Caki2 (cell line): ENCODE measurements at places on chromosomes 6 and 20. TPM values are rescaled to one million over a fixed set of nuclear protein-coding genes. Genes with fewer than 3 reads are reported as not detected.

DNA sequence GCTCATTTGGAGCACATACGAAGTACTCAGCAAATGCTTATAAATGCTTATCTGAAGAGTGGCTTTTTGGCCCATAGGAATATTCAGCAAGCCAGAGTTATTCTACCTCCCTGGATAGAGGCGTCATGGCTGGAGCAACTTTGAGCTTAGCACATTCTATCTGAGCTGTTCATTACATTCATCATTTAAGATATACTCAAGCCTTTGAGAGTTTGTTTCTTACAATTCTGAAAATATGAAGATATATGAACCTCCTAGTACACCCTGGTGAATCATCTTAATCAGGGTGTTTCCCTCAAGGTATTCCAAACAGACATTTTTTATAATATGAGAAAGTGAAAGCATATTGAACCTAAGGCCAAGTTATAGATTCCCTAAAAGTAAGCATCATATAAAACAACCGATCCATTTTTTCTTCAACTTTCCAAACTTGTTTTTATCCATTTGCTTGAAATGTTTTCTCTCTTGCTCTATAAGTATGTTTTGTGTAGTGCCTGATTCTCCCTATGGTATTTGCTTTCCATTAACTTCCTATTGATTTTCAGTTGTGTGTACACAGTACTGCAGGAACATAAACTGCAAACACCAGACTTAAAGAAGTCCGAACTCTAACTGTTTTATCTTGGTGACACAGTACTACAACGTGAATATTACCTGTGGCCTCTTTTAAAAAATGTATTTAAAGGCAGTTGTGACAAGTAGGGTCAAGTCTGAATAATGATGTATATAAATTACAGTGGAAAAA, 139.7 kb upstream of the PTPRK start:
- no peak for DNase-seq

GRCh38 chr6:132907914-132908313, 93.5 kb downstream of the RPS12 start:
- no peak for DNase-seq

GRCh38 chr6:154742891-154743290, 9.7 kb downstream of the SCAF8 start:
- DNase-seq: no peak

DNA sequence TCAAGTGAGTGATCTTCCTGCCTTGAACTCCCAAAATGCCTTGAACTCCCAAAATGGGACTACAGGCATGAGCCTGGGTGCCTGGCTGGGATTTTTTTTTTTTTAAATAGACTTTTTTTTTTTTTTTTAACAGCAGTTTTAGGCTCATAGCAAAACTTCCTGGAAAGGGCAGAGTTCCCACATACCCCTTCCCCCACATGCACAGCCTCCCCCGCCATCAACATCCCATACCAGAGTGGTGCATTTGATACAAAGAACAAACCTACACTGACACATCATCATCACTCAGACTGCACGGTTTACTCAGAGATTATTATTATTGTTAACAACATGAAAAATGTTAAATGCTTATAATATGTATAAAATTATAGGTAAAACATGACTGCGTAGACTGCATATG, 26.0 kb downstream of the UQCC1 start:
- no peak for DNase-seq

GRCh38 chr20:17612287-17612991, 42.6 kb downstream of the DSTN start:
- no peak for DNase-seq

GRCh38 chr6:145370559-145370958, 364.8 kb downstream of the EPM2A start:
- no peak for DNase-seq

DNA sequence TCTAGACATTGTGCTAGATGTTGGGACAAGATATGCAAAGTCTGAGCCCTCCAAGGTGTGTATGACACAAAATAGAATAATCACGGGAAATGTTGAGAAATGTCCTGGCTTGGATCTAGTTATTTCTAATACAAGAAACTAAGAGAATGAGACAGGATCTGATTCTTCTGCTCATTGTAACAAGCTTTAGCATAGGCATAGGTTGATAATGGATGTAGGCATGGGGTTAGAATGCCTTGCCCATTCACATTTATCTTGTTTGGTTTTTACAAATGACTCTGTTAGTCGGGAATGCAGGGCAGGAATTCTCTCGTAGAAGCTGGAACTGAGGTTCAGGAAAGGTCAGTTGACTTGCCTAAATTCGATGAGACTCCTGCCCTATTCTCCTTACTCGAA, 1.5 kb upstream of the SLC26A8 start:
- DNase-seq: no peak

SLC17A1 gene
- 0.24 and 0.64 TPM in 2 replicates for total RNA-seq

MUC21 gene
- total RNA-seq: not detected in 2 replicates
